NCI-H1436 treated with DMSO at 0.1 percent for 48 hours (cell line): ENCODE measurements at places on chromosomes 5 and 9.

DNA sequence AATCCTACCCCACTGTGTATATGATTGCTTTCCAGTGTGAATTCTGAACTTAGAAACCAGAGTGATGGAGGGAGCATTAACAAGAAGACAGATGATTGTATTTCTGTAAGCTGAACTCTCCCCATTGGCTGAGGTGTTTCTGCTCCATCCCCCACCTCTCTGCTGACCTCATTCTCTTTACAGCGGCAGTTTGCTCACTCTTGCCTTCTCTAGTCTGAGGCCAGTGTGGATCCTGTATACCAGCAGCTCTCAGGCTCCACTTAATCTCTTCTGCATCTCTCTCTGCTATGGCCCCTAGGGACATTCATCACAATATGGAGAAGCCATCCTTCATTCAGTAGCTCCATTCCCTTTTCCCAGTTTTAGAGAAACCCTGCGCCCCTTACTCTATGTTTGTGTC lies 358.8 kb downstream of the MAN2A1 start:
- no peak for DNase-seq

DNA sequence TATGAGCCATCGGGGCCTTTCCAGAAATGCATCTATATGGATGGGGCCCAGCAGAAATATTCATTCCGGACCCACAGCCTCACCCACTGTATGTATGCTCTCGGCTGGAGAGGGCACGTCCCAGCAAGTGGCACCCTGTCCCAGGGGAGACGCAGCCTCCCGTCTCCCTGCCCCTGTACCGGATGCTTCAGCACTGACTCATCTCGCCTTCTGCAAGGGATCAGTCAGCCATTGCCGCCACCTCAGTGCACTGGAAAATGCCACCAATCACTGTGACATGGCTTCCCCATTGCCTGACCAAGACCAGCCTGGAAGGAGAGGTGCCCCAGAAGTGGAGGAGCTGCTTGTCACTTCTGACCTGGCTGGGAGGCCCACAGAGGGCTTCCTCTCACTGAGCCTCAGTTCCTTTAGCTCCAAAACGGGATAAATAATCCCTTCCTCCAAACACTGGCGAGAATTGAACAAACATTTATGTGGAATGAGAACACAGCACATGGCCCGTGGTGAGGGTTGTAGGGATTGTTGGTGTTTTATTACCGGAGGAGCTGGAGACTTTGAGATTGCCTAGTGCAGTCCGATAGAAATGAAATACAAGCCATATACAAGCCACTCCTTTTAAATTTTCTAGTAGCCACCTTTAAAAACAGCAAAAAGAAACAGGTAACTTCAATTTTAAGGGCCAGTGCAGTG lies 43.9 kb upstream of the ORM1 start:
- DNase-seq = no peak

DNA sequence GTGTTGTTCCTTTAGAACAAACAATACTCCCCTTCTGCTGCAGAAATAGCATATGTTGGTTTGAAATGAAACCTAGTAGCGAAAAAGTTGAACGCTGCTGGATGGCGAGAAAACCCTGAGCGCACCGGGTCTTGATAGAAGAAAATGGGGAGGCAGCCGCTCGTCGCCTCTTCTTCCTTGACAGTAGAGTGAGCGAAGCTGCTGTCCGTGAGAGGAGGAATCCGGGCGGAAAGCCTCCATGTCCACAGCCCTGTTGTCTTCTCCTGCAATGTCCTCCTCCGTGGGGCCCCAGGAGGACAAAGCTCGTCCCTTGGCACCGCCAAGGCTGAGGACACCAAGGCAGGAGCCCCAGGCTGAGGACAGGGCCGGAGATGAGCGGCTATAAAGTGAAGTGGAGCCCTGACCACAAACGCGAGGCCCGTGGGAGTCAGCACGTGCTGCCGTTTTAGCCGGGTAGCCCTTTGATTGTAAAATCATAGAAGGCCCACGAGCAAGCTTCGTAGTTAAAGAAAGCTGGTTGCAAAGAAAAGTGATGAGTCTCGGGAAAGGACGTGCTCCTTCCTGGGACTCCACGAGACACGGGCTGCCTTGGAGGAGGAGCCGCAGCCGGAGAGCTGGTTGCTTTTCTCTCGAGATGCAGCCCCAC lies 35.6 kb downstream of the MRPL36 start:
- no peak for DNase-seq

DNA sequence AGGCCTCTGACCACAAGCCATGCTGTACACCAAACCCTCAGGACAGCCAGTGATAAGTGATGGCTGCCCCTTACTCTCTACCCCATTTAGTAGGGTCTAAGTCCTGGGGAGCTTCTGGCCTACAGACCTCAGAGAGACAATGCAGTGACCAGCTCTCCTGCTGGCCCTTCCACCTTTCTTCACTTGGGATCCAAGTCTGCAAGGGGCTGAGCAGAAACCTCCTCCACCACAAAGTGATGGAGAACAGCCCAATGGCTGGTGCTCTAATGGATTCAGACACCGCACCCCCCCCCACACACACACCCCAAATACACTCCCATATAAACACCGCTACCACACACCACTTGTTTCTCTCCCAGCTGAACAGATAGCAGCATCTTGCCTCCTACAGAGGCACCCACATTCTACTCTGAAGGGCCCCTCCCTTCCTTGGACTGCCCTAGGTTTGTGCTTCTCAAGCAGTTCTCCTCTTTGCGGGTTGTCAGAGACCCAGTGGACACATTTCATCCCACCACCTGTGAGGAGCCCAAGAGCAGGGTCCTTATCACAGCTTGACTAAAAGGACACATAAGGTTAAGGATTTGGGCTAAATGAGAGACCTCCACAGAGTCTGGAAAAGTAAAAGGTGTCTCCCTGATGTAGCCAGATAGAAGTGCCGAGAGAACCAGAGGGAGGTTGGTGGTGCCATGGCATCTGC lies 1.3 kb upstream of the PDLIM4 start:
- no peak for DNase-seq
